ENCODE measurements at places on chromosomes 1 and 21.
A peak's percentile ranks its signal among the peaks of the same experiment; 100 is the strongest.

DNA sequence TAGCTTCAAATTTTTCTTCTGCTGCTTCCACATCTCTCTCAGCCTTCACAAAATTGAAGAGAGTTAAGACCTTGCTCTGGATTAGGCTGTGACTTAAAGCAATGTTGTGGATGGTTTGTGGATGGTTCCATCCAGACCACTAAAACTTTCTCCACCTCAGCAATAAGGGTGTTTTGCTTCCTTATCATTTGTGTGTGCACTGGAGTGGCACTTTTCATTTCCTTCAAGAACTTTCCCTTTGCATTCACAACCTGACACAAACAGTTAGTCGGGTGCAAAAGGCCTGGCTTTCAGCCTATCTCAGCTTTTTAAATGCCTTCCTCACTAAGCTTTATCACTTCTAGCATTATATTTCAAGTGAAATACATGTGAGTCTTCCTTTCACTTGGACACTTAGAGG is 30.3 kb downstream of the DENND1B start:
- DNase-seq = no peak

GRCh38 chr1:47478090-47478489 is 40.2 kb downstream of the FOXD2 start:
- no peak for DNase-seq

- no peak for DNase-seq
Observed at GRCh38 chr1:224851210-224851847, 78.1 kb upstream of the DNAH14 start.

- no peak for DNase-seq
Observed at GRCh38 chr1:150321826-150322166, 463 bp downstream of the PRPF3 start.

GRCh38 chr1:72892461-72892860 is 610.1 kb upstream of the NEGR1 start:
- no peak for DNase-seq

DNA sequence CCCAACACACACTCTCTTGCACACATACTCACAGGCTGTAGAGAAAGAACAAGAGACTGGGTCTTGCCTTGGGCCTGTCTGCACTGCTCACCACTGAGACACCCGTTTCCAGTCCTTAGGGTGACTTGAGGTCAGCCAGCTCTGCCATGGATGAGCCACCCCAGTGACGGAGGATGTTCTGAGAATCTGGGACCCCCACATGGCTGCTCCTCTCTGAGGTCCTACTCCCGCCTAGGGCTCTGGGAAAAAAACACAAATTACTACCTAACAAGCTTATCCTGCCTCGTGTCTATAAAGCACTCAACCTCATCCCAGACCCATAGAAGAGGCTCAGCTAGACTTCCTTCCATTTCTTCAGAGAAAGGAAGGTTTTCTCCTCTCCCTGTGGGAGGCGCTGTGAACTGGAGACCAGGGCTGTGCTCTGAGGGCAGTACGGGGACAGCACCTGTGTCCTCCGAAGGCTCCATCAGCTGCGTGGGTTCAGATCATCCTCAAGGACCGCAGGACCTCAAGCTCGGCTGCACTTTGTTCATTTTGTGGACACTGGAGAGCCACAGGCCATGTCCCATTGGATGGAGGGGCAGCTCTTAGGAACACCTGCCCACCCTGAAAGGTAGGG is 4.3 kb upstream of the CLEC20A start:
- DNase-seq = no peak

- DNase-seq = no peak
Observed at GRCh38 chr1:87394513-87394912, 65.8 kb downstream of the LMO4 start.

- no peak for DNase-seq
Observed at GRCh38 chr1:205500240-205501233, 3.9 kb upstream of the CDK18 start.

GRCh38 chr1:114232691-114233090 is 79.0 kb upstream of the SYT6 start:
- no peak for DNase-seq

DNA sequence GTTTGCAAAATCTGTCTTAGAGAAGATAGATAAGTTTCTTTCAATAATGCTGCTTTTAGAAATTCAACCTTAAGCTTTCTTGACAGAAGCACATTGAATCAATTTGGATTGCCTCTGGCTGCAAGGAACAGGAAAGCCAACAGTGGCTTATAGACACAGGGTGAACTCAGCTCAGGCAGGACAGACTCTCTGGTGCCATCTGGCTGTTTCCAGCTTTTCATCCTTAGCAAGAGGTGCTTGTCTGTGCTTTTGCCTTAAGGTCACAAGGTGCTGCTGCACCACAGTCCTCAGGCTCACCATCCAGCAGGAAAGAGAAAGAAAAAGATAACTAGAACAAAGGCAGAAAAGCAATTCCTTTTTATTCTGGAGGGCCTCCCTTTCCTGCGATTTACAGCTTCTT is 93.7 kb upstream of the ETS2 start:
- peak; percentile 10 for DNase-seq

- DNase-seq = no peak
Observed at GRCh38 chr21:24200052-24200451, 1407.2 kb downstream of the MRPL39 start.

Data from NCI-H1436 treated with DMSO at 0.1 percent for 48 hours (cell line).